ENCODE measurements at places on chromosomes 6 and 20. TPM values are rescaled to one million over a fixed set of nuclear protein-coding genes. Genes with fewer than 3 reads are reported as not detected.

SLC35D3 gene
- not detected for total RNA-seq

CGA gene
- total RNA-seq, result 26.6 TPM

BTN1A1 gene
- not detected for total RNA-seq

GNAS-AS1 gene
- 1.0 TPM for total RNA-seq

MARCKS gene
- 184 TPM for total RNA-seq

ENPP5 gene
- 0.22 TPM for total RNA-seq

DEFB128 gene
- not detected for total RNA-seq

SLC22A16 gene
- total RNA-seq, result 0.42 TPM

ARMC12 gene
- total RNA-seq, result not detected

SYS1 gene
- total RNA-seq, result 29.4 TPM

ZBP1 gene
- 3.0 TPM for total RNA-seq

LST1 gene
- total RNA-seq, result not detected

ZNF311 gene
- 4.6 TPM for total RNA-seq

FOXF2 gene
- total RNA-seq, result 4.1 TPM

TNNC2 gene
- not detected for total RNA-seq

ADAT2 gene
- 2.7 TPM for total RNA-seq

ZKSCAN8 gene
- total RNA-seq, result 20.6 TPM

PLEKHG1 gene
- total RNA-seq, result not detected

KIF13A gene
- 27.2 TPM for total RNA-seq

RAMACL gene
- 0.27 TPM for total RNA-seq

SH3BGRL2 gene
- 6.4 TPM for total RNA-seq

GPX5 gene
- not detected for total RNA-seq

GSTA3 gene
- total RNA-seq, result 2.4 TPM

Data from M059J (cell line).